ENCODE measurements at places on chromosomes 12 and 14.

- no peaks in the 10 kb centered on the region for H3K36me3 ChIP-seq
- no peak overlapping the region for H3K4me3 ChIP-seq
- no peaks in the 10 kb centered on the region for H3K27me3 ChIP-seq
- DNase-seq: no peak
- H3K27ac ChIP-seq: no peak overlapping the region
Measured at GRCh38 chr14:104434214-104435076, 145.1 kb upstream of the C14orf180 start.

DNA sequence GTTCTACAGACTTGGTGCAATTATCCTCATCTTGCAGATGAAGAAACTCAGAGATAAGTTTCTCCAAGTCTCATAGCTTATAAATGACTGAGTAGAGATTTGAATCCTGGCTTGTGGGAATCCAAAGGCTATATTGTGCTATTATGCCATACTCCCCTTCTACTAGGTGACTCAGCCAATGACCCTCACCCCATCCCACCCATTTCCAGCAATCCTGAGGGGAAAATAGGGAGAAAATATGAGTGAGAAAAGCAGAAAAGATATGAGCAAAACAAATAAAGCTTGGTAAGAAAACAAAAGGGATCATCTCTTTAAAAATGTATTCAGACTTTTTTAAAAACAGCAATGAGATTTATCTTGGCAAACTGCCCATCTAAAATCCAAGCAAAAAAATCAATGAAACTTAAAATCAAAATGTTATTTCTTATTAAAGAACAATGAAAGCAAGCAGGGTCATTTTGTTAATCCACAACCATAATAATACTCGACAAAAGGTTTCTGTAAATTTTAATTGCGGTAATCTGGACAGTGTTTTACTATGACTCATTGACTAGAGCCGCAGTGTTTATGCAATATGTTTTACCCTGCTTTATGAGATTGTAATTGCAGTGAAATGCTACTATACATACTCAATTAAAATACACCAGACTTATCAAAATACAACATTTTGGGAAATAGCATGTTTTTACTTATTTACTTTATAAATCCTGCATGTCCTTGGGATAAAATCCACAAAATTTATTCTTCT is 13.1 kb upstream of the LGR5 start:
- no peaks in the 10 kb centered on the region for H3K27me3 ChIP-seq
- no peaks in the 10 kb centered on the region for H3K36me3 ChIP-seq
- no peak overlapping the region for H3K27ac ChIP-seq
- H3K4me3 ChIP-seq: no peak overlapping the region
- no peak for DNase-seq

DNA sequence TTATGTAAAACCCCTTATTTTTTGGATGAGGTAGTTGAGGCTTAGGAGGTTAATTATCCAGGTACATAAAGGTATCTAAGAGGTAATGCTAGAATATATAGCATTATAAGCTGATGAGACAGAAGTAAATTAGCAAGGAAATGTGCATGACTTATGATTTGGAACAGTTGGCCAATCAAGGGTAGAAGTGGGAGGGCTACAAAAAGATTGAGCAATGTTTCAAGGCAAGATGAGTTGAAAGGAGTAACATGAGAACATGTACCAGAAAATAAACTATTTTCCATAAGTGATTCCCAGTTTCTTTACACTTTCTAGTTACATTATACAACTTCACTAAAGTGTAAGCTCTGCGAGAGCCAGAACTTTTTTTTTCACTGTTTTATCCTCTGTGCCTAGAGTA is 290.9 kb downstream of the LRIG3 start:
- no peaks in the 10 kb centered on the region for H3K27me3 ChIP-seq
- no peaks in the 10 kb centered on the region for H3K4me1 ChIP-seq
- no peak overlapping the region for H3K27ac ChIP-seq
- no peaks in the 10 kb centered on the region for H3K36me3 ChIP-seq
- H3K4me3 ChIP-seq: no peak overlapping the region
- no peak for DNase-seq

- H3K36me3 ChIP-seq: no peaks in the 10 kb centered on the region
- H3K4me3 ChIP-seq: no peak overlapping the region
- no peaks in the 10 kb centered on the region for H3K4me1 ChIP-seq
- H3K27ac ChIP-seq: no peak overlapping the region
Measured at GRCh38 chr14:100834082-100834793, 8.3 kb downstream of the MEG3 start.

DNA sequence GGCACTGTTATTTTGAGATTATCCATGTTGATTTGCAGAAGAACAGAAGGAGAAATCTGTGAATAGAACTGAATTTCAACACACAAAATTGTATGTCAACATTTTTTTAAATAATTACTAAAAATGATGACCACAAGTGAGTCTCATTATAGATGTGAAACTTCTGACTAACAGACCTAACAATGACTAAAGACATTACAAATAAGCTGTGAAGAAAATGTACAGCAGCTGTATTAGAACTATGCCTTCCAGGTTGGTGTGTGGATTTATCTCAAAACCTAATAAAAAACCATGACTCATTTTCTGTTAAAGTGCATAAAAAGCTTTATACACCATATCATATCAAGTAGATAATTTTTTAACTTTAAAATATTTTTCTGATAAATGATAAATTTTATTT is 22.5 kb upstream of the FOXG1 start:
- no peak overlapping the region for H3K27ac ChIP-seq
- no peaks in the 10 kb centered on the region for H3K36me3 ChIP-seq
- no peaks in the 10 kb centered on the region for H3K4me1 ChIP-seq

GRCh38 chr12:91609283-91609682 is 426.7 kb upstream of the DCN start:
- no peak overlapping the region for H3K27ac ChIP-seq
- DNase-seq: no peak
- no peaks in the 10 kb centered on the region for H3K36me3 ChIP-seq
- no peaks in the 10 kb centered on the region for H3K27me3 ChIP-seq

GRCh38 chr12:85076688-85077430 is 40.7 kb downstream of the LRRIQ1 start:
- no peaks in the 10 kb centered on the region for H3K36me3 ChIP-seq
- H3K4me1 ChIP-seq: no peaks in the 10 kb centered on the region
- no peak overlapping the region for H3K4me3 ChIP-seq

DNA sequence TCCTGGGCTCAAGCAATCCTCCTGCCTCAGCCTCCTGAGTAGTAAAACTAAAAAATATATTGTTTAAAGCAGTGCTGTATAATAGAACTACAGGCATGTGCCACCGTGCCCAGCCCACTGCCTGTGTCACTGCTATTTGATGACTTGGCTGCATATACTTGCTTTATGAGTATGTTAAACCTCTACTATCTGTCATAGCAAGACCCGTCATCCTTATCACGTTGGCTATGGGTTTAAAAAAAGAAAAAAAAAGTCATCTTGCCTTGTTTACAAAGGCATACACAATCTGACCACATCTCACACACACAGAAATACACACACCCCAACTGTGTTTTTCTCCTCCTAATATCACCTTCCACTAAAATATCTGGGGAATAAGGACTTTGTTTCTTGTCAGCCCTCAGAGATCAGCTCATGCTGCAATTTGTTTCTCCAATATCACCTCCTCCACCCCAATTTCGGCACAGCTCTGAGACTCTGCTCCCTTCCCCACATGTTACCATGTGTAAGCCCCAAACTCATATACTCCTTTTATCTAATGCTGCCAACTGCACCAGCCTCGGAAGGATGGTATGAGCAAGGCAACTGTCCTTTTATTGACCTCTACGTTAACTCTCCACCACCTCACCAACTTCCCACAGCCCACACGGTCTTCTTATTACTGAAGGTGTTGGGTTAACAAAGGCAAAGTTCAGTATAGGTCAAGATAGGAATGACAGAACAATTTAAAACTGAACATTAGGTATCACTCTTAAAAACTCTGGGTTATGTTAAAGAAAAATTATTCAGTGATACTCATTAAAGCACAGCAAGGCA is 802 bp upstream of the TMPRSS12 start:
- no peak overlapping the region for H3K4me3 ChIP-seq
- no peaks in the 10 kb centered on the region for H3K4me1 ChIP-seq
- no peaks in the 10 kb centered on the region for H3K36me3 ChIP-seq
- no peak overlapping the region for H3K27ac ChIP-seq

DNA sequence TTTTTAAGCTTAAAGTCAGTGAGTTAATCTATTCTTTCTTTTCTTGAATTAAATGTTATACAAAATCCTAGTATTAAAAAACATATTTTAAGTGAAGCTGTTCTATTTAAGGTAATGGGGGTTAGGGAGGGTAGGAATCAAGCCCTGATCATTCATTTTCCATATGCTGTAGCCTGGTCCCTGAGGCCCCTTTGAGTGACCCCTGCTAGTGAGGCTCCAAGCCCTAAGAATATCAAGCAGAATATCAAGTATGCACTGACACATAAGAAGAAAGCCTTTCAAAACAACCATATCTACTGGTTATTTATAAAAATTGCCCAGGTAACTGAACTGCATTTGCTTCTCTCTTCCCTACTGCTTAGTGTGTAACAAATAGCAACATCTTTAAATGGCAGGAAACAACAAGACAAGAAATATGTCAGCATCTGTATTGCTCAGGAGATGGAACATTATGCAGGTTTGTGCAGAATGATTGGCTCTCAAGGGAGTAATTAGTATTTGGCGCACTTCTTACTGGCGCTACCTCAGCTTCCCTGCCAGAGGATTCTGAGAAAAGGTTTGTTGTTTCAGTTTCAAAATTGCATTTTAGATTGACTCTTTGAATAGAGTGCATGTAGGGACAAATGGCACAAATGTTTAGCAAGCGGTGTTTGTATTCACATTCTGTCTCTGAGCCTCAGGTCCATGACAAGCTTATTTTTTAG is 223.0 kb downstream of the DUSP6 start:
- H3K27me3 ChIP-seq: no peaks in the 10 kb centered on the region
- DNase-seq: no peak
- no peaks in the 10 kb centered on the region for H3K4me1 ChIP-seq
- no peak overlapping the region for H3K27ac ChIP-seq
- H3K36me3 ChIP-seq: no peaks in the 10 kb centered on the region
- no peak overlapping the region for H3K4me3 ChIP-seq

DNA sequence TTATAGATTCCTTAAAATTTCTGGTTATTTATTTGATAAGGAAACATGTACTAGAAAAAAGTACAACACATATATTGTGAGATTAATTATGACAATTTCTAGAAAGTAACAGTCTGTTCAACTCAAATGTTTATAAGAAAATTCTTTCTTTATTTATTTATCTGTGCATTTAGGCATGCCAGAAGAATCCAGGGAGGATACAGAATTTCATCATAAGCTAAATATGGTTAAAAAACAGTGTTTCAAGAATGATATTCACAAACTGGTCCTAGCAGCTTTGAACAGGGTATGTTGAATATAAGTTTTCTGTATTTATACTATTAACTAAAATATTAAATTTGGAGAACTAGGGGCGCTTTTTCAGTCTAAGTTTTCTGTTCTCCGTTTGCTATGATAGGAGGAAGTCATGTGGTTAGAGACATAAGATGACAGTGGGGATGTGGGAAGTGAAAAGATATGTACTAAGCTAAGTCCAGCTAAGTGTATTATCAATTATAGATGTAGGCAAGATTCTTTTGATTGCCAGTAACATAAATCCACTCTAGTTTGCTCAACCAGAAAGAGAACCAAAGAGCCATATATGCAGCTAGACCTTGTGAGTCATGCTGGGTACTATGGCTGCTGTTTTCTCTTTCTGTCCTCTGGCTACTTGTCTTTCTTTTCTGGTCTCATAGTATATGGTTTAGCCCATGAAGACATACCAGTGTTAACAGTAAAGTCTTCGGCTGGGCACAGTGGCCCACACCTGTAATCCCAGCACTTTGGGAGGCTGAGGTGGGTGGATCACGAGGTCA is 39.0 kb downstream of the LRRK2 start:
- no peak for DNase-seq
- H3K4me3 ChIP-seq: no peak overlapping the region
- no peaks in the 10 kb centered on the region for H3K4me1 ChIP-seq

- no peak overlapping the region for H3K27ac ChIP-seq
- H3K4me1 ChIP-seq: no peaks in the 10 kb centered on the region
Measured at GRCh38 chr12:52372216-52373154, 5.2 kb upstream of the KRT85 start.

DNA sequence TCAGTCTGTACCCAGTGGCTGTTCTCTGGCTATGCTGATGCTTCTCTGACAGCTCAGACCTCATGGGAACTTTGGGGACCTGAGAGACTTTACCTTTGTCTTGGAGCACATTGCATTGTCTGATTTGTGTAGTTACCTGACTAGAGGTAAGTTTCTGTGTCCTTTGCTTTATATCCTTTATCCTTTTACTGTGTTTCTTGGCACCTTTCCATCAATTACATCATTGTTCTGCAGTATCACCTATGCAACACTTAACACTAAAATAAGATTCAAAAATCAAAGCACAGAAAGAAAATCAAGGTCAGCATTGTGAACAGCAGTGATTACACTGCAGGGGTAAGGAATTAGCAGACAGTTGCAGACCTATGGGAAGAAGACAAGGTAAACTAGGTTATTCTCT is 43.8 kb downstream of the SLC35F4 start:
- no peaks in the 10 kb centered on the region for H3K27me3 ChIP-seq
- DNase-seq: no peak
- no peak overlapping the region for H3K27ac ChIP-seq

DNA sequence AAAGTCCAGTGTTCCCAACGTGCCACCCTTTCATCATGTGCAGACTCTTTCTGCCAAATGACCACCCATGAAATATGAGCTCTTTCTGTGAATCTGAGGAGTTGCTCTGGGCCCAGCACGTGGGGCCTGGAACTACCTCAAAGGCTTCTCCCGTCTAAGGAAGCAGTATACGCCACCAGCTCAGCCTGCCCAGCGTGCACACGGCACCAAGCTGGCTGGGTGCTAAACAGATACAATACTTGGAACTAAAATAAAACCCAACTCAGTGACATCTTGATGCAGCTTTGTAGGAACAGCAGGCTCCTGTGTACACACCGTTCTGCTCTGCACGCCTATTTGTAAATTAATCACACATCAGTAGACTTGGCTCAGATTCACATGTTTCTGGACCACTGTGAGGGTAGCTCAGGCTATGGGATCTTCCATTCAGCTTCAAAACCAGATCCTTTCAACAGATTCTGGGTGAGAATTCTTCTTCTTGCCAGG is 74.8 kb downstream of the ARL6IP4 start:
- no peak overlapping the region for H3K4me3 ChIP-seq
- DNase-seq: no peak
- no peaks in the 10 kb centered on the region for H3K27me3 ChIP-seq
- no peaks in the 10 kb centered on the region for H3K4me1 ChIP-seq
- H3K36me3 ChIP-seq: peaks cover 3% of the 10 kb centered on the region
- no peak overlapping the region for H3K27ac ChIP-seq

- no peak overlapping the region for H3K27ac ChIP-seq
- H3K36me3 ChIP-seq: no peaks in the 10 kb centered on the region
- H3K4me3 ChIP-seq: no peak overlapping the region
Measured at GRCh38 chr14:94679937-94680861, 68.0 kb downstream of the SERPINA3 start.

DNA sequence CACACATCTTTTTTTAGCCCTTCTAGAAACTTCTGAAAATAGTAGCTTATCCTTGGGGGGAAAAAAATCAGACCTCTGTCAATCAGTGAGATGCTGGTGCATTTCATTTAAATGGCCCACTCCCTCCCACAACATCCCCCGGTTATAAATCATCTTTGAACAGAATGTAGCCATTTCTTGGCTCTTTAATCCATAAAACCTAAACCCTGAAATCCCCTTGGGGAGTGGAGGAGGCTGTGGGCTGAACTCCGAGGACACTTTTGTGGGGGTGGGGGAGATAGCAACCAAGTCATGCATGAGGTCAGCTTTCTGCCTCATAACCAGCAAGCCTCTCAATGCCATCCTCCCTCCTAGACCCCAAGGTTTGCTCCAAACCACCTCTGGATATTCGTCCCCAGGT is 21.0 kb downstream of the HRK start:
- peaks cover 39% of the 10 kb centered on the region for H3K27me3 ChIP-seq
- no peak overlapping the region for H3K27ac ChIP-seq
- no peak for DNase-seq
- no peaks in the 10 kb centered on the region for H3K4me1 ChIP-seq
- H3K36me3 ChIP-seq: no peaks in the 10 kb centered on the region
